Mesothelial cell of epicardium (in vitro differentiated cells): ENCODE measurements at places on chromosomes 12 and 14. TPM values are rescaled to one million over a fixed set of nuclear protein-coding genes. Genes with fewer than 3 reads are reported as not detected.

GRCh38 chr12:89353823-89354611 is 1.7 kb upstream of the DUSP6 start:
- peak; percentile 71 for DNase-seq

DNA sequence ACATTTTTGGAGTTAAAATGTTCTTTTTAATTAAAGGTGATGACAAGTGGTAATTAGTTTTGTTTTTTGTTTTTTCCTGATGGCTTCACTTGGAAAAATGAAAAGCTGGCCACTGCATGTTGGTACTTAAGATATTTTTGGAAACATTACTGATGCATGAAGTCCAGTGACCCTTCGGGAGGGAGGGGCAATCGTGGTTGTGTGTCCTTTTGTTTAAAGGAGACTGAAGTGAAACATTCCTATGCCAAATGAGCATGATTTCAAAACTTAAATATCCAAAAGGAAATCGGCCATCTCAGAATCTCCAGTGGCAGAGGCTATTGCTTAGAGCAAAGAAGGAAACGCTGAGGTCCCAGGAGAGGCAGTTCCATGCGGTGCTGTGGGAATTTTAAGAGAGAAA is 20.1 kb downstream of the LTBP2 start:
- no peak for DNase-seq

- DNase-seq = no peak
Observed at GRCh38 chr12:120061575-120062214, 54.9 kb downstream of the RAB35 start.

DNA sequence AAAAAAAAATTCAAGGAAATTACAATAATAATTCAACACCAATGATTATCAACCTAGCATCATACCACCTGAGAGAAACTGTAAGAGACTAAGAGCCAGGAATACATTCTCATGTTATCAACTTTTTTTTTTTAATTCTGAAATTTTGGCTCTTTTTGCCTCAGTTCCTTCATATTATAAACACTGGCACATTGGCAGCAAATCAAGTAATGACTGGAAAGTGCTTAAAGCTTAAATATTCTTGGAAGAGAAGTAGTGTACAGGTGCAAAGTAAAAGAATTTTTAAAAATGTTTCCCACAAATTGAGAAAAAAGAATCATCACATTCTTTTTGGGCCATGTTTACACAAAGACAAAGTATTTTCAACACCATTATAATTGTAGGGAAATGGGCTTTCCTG is 296.9 kb upstream of the SOX5 start:
- DNase-seq = no peak

DNA sequence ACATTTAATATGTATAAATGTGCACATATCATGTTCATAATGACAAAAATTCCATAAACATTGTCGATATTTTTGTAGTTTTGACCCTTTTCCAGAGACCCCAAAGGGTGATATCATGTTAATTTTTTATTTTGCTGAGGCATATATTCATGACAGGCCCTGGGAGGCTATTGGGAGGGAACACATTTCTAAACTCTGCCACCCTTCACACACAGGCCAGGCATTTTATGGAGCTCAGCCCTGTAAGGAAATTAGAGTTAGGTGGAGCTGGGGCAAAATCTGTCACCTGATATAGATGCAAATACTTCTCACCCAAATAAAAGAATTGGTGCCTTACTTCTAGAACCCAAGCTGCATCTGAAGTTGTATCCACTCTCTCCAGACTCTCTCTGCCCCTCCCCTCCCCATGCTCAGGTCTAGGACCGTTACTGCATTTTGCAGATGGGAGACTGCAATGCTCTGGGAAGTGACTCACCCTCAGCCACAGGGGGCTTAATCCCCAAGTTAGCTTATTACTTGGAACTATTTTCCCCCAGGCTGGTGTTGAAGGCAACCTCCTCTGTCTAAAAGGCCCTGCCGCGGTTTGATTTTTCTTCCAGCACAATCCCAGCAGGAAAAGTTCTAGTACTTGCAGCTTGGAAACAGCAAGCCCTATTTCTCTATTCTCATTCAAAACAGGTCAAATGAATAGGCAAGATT is 238.9 kb downstream of the EMP1 start:
- DNase-seq = no peak

The DHH gene
- 0.38 to 0.63 TPM (median 0.49 TPM) in 3 replicates for total RNA-seq
